ENCODE measurements at places on chromosomes 5 and 9.

DNA sequence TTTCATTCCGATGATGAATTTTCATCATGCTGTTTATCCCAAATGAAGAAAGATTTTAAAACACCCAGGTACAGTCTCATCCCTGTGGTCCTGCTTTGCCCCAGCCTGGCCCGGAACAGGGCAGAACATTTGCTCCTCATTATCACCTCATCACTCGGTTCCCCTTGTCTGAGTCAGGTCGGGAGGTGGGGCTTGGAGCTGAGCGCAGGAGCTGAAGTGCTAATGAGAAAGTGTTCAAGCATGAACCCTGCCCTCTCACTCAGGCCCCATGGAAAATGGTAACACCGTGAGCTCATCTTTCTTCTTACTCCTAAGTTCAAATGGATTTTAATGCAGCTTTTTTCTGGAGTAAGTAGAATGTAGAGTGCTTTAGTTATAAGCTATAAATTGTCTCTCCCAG lies 466.2 kb downstream of the KDM4C start:
- no peak for DNase-seq

DNA sequence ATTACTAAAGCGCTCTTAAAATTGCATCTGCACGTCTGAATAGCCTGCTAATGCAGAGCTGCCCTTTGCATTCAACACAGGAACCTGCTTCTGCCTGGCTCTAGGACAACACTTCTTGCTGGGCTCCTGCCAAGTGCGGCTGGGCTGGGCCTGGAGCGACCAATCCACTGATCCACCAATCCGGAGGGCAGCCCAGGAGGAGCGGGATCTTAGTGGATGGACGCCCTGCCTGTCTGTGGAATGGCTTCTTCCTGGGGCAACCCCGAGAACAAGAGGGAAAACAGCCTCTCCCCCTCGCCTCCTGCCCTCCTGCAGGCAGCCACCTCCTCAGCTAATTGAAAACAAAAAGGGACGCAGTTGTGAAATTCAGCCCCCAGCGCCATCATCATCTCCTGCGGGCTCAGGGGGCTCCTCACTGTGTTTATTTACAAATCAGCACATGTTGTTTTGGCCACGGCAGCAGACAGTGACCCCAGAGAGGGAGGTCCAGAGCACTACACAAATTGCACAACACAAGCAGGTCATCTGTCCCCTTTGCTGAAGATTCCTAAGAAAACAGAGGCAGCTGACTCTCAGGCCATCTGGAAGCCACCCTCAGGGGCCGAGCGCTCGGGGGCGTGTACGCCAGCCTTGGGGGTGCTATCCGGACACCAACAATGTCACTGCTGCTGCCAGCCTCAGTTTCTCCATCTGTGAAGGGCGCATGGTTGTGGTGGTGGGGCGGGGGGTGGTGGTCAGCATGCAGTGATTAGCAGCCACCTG lies 57.3 kb downstream of the GADD45G start:
- DNase-seq = no peak

DNA sequence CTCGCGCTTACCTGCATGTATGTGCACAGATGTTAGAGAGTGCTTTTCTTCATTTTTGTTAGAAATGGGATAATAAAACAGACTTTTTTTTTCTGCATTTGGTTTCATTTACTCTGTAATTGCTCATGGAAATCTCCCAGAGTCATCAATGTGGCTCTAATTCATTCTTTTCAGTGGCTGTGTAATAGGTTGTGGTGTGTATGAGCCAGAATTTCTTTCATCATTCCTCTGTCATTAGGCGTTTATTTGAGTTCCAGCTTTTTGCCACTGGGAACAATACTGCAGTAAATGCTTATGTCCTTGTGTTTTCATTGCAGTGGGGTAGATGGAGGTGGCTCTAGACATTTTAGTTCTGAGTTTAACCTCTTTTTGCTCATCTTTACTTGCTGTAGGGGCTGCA lies 118.9 kb downstream of the NXNL2 start:
- DNase-seq = no peak

- no peak for DNase-seq
Observed at GRCh38 chr5:158725297-158725851, 374.3 kb downstream of the EBF1 start.

DNA sequence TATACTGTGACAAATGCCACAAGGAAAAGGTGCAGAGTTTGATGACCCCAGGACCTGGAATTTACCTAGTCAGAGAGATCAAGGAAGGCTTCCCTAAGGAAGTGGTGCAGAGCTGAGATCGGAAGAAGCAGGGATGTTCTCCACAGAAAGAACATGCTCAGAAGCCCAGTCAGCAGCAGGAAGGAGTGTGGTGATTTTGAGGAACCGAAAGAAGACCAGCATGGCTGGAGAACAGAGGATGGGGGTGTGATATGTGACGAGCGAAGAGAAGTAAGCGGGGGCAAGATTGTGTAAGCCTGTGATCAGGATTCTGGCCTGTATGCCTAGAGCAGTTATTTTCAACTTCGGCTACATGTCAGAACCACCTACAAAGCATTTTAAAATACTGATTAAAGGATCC lies 18.7 kb upstream of the PIK3R1 start:
- no peak for DNase-seq

GRCh38 chr9:22044583-22044982 lies 35.5 kb upstream of the CDKN2B start:
- no peak for DNase-seq

GRCh38 chr5:54705994-54706653 lies 188.6 kb downstream of the SNX18 start:
- no peak for DNase-seq

DNA sequence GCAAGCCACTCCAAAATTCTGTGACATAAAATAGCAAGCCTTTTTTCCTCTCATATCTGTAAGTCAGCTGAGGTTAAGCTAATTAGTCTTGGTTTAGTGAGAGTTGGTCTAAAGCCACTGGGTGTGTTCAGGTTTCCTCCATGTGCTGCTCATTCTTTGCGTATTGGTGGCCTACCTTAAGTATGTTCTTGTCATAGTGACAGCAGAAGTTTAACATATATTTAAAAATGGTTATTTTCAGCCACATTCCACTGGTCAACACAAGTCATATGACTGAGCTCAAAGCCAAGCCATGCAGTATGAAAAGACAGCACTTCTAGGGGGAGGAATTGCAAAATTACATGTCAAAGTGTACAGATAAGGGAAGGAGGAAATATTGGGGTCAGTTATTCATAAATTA lies 100.5 kb upstream of the FGF10 start:
- DNase-seq = no peak

- DNase-seq = no peak
Observed at GRCh38 chr9:122202111-122202510, 26.6 kb downstream of the LHX6 start.

DNA sequence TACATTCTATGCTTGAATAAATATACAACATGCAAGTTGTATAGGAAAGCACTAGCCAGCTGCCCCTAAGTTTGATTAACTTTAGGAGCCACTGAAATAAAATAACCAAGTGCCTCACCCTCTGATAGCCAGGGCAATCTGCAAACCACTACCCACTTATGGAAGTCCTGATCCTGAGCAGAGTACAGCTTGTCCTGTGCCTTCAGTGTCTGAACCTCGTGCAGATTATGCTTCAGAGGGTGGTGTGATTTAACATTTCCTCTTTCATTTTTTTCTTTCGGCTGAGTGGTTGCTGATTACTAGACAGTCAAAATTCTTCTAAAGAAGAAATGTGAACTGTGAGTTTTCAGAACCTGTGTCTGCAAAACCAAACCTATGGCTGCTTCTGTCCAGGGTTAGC lies 327.7 kb downstream of the PIK3R1 start:
- no peak for DNase-seq

DNA sequence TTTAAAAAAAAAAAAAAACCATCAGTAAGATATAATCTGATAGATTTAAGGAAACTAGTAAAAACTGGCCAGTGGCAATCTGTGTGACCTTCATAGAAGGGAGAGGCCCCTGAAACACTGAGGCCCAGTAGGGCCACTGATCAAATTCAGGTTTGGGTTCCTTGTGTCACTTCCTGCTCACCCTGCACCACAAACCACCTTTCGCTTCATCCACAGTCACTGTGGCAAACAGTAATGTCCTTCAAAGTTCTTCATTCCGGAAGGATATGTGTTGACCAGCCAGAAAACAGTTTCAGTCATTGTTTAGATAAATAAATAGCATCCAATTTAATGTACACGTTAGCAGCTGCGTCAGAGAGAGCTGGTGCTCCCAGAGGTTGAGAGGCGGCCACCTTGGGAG lies 222.1 kb downstream of the CFAP90 start:
- no peak for DNase-seq

DNA sequence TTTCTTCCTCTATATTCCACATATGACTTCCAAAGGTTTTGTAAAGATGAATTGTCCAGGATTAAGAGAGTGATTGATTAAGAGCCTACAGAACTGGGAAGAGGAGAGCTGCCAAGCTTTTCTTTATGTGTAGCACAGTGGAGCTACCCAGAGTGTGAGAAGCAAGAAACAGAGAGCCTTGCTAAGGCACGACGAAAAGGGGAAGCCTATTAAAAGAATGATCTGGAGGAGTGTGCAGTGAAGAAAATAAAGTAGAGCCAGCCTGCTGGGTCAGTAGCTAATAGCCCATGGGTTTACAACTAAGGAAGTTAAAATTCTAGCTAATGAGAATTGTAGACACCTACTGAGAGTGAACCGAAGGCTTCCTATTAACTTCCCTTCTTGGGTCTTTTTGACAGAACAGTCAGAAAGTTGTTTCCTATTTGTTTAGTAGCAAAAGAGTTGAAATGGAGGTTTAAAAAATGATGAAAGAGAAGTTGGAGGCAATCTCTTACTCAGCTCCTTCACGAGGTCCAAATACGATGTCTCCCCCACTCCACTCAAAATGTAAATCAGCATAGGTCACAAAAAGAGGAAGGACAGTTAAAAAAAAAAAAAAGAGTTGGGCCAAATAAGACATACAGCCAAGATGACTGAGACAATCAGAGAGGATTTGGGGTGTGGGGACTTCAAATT lies 957 bp upstream of the PRR16 start:
- no peak for DNase-seq

- DNase-seq = no peak
Observed at GRCh38 chr5:96347502-96348292, 85.4 kb downstream of the PCSK1 start.

DNA sequence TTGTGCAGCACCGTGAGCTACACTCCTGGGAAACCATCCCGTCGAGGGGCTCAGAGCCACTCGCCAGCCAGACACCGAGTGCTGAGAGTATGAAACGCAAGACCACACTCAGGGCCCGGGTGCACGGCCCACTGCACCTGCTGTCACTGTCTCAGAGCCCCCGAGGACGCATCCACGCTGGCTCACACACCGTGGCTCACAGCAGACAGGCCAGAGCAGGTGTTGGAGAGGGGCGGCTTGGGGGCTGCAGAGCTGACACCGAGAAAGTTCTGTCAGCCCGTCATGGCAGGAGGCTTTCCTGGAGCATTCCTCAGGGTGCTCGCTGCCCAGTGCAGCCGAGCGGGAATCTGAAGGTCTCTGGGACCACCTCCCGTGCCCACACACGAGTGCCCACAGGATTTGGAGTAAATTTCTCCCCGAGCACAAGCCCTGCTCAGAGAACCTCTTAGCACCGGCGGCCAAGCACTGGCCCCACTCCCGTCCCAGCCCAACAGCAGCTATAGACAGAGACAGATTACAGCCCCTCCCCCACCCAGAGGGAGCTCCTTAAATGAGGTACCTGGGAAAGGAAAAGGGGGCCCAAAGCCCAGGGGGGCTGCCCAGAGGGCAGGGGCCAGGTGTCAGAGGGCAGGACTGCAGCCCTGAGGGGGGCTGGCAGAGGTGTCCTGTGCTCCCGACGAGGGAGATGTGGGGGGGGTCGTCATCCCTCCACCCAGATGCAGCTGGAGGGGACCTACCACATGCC lies 56.0 kb upstream of the SARDH start:
- no peak for DNase-seq

DNA sequence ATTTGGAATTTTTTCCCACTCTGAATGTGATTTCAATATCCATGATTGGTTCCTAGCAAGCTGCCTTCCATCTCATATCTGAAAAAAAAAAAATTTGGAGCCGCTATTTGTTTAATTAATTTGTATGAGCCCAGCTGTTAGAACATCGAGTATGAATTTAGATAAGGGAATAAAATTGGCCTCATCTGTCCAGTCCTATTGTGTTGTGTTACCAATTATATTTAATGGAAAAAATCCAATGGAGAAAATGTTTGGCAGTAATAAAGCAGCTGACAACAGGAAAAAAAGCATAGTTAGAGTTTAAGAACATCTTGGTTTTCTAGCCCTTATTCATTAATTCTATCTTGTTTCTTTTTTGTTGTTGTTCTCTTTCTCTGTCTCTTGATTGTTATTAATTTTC lies 735.6 kb upstream of the RIOK2 start:
- no peak for DNase-seq

GRCh38 chr5:71924980-71925379 lies 182.3 kb upstream of the MAP1B start:
- no peak for DNase-seq

- DNase-seq = no peak
Observed at GRCh38 chr5:39302472-39302871, 61.8 kb downstream of the C9 start.

GRCh38 chr9:137717776-137718327 lies 99.0 kb downstream of the EHMT1 start:
- no peak for DNase-seq

DNA sequence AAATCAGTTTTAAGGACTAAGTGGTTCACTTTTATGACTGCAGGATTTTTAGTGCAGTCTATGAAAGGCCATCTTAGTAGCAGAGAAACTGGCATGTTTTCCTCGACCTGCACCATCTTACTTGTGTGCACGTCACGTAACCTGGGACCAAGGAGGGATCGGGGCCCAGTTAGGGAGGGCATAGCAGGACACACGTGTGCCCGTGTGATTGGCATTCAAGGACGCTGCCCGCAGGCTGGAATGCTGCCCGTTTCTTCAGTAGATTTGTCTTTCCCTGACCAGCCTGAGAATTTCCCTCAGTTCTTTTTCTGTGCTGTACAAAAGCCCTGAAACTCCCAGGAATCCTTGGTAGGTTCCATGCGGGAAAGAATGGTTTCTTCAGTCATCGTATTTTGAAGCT lies 196.3 kb downstream of the TRIO start:
- DNase-seq = no peak

GRCh38 chr9:6171667-6172066 lies 43.9 kb upstream of the IL33 start:
- DNase-seq = no peak

DNA sequence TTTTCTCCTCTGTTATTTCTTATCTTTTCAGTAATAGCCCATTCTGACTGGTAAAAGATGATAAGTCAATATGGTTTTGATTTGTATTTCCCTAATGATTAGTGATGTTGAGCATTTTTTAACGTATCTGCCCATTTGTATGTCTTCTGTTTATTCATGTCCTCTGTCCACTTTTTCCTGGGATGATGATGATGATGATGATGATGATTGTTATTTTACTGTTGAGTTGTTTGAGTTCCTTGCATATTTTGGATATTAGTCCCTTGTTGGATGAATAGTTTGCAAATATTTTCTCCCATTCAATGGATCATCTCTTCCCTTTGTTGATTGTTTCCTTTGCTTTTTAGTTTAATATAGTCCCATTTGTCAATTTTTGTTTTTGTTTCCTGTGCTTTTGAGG lies 27.0 kb downstream of the UTP15 start:
- DNase-seq = no peak

- DNase-seq = no peak
Observed at GRCh38 chr9:99980598-99980997, 74.1 kb downstream of the STX17 start.

- DNase-seq = no peak
Observed at GRCh38 chr5:169652057-169652456, 15.0 kb downstream of the DOCK2 start.

- DNase-seq = no peak
Observed at GRCh38 chr5:135439231-135440205, 7.6 kb downstream of the DCANP1 start.

Measured in CD4-positive, CD25-positive, alpha-beta regulatory T cell (primary cell).